ENCODE measurements at places on chromosomes 1 and 21.

DNA sequence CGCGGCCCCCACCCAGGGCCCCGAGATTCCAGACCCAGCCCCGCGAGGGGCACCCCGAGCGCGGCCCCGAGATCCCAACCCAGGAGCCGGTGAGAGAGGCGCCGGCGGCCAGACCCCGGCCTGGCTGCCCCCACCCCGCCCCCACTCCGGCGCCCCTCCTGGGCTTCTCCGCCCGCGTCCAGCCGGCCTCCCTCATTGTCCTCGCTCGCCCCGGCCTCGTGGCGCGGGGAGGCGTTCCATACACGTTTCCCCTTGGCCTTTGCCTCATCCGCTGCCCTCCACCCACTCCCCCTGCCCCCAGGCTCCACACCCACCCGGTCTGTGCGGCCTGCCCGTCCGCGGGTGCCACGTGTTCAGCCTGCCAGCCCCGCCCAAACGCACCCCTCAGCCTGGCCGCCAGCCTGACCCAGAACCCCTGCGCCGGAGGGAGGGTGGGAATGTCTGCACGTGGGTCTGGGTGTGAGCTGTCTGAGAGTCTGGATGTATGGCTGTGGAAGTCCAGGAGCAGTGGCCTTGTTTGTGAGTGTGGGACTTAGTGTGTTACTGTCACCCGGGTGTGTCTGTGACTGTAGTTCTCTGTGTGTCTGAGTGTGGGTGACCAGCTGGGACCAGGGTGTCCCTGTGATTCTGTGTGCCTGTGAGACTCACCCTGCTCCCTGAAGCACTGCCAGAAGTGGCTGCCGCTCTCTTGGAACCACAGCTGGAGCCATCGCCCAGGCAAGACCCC, 681 bp downstream of the B4GALT2 start:
- DNase-seq, result no peak

- no peak for DNase-seq
Observed at GRCh38 chr1:109687641-109688499, at the start of gene GSTM1. Gene GSTM1 (plus strand): TSS chr1:109687817. CDS start chr1:109687874, 57 bp downstream.

- no peak for DNase-seq
Observed at GRCh38 chr1:2242814-2243725, 15.0 kb downstream of the SKI start.

GRCh38 chr1:94895518-94895917, 31.4 kb downstream of the CNN3 start:
- no peak for DNase-seq

DNA sequence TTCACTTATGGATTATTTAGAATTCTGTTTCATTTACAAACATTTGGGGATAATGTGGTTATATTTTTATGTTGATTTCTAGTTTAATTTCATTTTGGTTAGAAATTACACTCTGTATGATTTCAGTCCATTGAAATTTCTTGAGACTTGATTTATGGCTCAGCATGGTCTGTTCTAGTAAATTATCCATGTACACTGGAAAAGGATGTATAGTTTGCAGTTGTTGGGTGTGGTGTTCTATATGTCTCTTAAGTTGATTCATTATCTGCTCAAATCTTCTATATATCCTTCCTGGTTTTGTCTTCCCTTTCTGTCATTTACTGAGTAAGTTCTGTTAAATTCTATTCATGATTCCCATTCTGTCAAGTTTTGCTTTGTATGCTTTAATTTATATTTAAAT, 52.3 kb downstream of the RAP1A start:
- DNase-seq, result no peak

- no peak for DNase-seq
Observed at GRCh38 chr1:27365372-27366112, 1.2 kb downstream of the MAP3K6 start.

DNA sequence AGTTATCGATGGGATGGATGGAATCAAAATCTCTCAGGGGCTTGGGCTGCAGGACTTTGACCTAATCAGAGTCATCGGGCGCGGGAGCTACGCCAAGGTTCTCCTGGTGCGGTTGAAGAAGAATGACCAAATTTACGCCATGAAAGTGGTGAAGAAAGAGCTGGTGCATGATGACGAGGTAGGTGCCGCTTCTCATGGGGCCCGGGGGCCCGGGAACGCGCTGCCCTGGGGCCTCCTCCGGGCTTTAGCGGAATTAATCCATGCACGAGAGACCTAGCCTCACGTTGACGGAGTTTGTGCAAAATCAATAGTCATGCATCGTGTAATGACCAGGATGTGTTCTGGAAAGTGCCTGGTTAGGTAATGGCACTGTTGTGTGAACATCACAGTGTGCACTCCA, 43.8 kb downstream of the FAAP20 start:
- DNase-seq, result no peak

- DNase-seq, result no peak
Observed at GRCh38 chr1:207501071-207501470, 5.1 kb downstream of the CR1 start.

DNA sequence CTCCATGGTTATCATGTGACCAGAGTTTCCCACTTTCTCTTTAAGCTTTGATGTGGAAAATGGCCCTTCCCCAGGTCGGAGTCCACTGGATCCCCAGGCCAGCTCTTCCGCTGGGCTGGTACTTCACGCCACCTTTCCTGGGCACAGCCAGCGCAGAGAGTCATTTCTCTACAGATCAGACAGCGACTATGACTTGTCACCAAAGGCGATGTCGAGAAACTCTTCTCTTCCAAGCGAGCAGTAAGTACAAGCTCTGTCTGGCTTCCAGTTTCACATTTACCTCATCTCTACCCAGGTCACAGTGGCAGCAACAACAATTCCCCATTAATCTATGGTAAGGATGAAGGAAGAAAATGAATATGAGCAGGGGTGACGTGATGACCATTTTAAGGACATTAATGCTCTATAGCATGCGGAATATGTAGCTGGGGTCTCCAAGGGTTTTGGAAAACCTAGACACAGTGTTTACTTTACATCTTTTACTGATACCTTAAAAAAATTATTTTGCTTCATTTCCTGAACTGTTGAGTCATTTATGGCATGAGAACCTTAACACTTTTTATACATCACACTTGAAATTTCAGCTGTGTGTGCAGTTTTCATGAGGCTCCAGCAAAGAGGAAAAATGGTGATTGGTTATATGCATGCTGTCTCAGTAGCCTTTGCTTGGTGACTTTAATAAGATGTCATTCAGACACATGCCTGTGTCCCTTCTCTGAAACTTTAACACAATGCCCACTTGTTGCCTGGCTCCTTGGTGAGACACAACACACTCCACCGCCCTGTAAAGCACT, 286.3 kb upstream of the SGIP1 start:
- DNase-seq, result no peak

Data from NCI-H2081 treated with DMSO at 0.1 percent for 48 hours (cell line).